ENCODE measurements at places on chromosomes 1 and 21.

DNA sequence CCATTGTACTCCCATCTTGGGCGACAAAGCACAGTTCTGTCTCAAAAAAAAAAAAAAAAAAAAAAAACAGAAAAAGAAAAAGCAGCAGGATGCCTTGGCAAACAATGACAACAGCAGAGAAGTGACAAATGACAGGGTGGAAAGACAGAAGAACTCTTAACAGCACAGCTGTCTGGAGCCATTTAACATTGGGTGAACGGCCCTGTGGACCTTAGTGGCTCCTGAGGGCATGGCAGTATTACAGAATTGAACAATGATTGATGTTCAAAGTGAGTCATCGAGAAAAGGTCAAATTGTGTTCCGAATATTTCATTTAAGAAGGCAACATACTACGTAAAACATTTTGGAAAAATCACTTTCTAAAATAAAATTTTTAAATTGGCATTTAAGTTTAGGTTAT is 30.0 kb downstream of the DNASE2B start:
- DNase-seq: no peak

DNA sequence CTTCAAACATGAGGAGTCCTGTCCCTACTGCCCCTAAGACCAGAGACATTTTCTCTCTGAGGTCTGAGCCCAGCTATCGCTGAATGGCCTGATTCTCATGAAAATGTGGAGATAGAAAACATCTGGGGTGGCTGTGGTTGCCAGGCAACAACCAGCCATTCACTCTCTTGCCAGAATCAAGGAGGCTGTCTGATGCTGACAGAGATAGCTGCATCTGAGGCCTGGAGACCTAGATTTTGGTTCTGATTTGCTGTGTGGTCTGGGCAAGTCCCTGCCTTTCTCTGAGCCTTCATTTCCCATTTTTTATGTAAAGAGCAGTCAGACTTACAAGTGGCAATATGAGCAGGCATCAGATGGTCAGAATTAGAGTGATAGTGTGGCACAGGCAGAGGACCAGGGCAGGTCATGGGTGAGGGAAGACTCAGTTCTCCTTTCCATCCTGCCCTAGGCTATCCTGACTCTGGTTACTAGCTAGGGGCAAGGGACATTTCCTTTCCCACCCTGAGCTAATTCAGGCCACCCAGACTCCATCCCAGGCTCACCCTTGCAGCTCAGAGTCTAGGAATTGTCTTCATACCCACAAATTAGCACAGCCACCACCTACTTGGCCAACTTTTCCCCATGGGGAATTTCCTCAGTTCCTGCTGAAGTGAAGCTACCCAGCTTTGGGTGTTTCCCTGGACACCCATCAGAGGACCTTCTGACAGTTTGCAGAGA is 20.0 kb upstream of the RNF19B start:
- no peak for DNase-seq

DNA sequence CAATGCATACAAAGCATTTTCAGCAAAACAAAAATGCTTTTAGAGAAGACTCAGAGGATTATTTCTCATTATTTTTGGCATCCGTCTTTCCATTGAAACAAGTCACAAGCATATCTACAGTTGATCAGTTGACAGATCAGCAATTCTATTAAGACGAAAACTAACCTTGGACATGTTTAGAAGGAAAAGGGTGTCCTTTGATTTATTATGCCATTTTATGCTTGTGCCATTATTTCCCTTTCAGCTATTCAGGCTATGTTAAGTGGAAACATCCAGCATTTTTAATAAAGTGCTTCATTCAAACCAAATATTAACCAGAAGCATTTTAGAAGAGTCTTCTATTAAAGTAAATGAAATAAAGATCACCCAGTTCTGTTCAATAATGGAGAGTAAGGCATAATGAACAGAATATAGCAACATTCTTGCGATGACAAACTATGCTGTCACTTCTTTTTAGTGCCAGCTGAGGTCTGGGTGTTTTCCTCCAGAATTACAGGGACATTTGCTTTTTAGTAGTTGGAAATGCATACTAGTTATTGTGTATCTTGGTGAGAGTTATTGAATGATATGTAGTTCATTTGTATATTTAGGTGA is 481.4 kb downstream of the PLA2G4A start:
- DNase-seq: no peak

- DNase-seq: no peak
Measured at GRCh38 chr1:90714521-90714951, 2.6 kb downstream of the BARHL2 start.

GRCh38 chr1:147246044-147246690 is 3.7 kb downstream of the CHD1L start:
- DNase-seq: no peak

DNA sequence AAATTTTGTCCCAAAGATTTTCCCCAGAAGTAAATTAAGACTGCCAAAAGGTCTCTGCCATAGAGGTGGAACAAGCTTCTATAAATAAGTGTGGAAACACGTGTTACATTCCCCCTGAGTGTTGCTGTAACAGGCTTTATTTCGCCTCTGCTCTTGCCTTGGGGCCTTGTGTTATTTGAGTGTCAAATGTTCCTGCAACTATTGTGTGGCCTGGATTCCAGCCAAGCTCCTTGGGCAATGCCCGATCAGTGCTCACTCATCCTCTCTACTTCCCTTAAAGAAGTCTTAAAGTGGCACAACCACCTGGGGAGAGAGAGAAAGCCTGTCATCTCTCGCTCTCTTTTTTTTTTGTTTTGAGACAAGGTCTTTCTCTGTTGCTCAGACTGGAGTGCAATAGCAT is 156.7 kb downstream of the NR5A2 start:
- DNase-seq: peak; percentile 28

DNA sequence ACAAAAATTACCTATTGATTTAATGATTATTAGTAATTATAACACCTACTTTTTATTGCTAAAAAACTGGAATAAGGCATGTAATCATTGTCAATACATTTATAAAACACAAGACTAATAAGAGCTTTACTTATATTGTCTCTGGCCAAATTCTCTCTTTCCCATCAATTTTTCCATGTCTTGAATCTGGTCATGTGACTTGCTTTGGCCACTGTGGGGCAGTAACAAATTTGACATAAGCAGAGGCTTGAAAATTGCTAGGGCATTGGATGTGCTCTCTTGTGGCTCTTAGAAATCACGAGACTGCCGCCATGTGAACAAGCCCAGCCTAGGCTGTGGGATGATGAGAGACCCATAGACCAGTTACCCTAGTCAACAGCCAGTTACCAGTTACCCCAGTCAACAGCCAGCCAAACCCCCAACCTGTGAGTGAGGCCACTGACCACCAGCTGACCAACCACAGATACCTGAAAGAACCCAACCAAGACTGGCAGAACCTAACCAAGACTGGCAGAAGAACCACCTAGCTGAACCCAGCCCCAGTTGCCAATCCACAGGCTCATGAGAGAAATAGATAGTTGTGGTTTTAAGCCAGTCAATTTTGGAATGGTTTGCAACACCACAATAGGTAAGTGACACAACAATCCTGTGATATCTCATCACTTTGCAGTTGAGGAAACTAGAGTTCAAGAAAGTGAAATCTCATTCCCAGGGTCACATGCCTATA is 8.8 kb downstream of the KLHDC7A start:
- no peak for DNase-seq

DNA sequence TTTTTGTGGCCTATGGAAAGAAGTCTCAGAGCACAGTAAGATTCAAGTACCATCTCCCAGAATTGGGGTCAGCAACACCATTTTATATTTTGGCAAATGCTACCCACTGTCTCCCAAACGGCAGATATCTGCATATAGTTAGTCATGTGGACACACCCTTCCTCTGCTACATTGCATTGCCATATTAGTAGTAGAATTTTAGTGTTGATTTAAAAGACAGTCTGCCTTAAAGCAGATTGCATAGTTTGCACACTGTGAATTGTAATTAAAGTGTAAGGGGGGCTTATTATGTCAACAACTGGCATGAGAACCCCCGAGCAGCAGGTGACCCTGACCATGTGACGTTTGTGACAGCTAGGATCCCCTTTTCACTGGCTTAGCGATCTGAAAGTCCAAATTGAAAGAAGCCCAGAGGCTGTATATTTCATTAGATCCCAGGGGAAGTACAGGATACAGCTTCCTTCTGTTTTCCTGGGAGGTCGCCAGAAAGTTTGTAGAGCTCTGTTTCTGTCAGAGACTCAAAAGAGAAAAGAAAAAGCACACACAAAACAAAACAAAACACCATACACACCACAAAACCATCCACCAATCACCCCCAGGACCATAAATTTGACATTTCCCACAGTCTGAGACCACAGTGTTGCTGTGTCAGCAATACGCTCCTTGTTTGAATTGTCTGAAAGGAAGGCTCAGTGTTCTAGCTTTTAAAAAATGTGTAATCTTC is 172.4 kb downstream of the NFIA start:
- no peak for DNase-seq

GRCh38 chr1:56535939-56536338 is 43.4 kb downstream of the PLPP3 start:
- DNase-seq: no peak

DNA sequence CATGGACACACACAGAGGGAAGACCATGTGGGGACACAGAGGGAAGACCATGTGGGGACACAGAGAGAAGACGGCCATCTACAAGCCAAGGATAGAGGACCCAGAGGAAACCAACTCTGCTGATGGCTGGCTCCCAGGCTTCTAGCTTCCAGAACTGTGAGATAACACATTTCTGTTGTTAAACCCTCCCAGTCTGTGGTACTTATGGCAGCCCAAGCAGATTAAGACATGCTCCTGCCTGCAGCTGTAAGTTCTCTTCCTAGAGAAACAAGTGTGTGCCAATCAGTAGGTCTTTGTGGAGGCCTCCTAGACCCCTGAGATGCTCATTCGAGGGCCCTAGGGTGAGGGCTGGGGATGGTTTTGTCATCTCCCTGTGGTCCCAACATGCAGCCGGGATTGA is 2.7 kb downstream of the AGT start:
- DNase-seq: no peak

DNA sequence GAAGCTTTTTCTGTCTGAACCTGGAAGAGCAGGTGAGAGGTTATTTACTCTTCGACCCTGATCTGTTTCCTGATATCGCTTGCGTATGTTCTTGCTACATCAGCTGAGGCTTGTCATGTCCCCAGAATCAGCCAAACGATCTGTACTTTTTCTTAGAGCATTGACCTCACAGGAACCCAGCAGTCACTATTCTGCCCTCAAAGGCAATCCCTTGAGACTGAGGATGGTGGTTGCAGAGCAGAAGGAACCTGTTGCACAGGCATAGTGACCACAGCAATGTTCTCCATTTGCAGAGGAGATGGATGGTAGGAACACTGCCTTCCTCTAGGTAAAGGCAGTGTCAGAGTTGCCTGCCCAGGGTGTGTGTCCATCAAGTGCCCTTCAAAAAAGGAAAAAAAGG is 11.3 kb upstream of the LACTBL1 start:
- DNase-seq: no peak

- no peak for DNase-seq
Measured at GRCh38 chr1:6011161-6011945, 19.1 kb upstream of the NPHP4 start.

DNA sequence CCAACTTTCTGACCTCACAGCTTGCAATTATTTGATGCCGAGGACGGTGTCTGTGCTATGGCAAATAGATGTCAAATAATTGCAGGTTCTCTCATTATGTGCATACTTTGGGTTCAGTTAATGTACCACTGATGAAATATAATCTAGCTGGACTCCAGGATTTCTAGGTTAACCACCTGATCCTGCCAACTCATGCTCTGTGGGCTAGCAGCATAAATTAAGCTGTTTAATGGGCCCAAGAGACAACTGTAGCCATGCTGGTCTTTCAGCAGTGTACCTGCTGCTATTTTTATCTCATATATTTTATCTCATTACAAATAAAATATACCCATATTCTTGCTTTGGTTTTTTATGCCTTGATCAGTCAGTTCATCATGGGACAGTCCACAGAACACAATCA is 43.3 kb upstream of the HP1BP3 start:
- no peak for DNase-seq

DNA sequence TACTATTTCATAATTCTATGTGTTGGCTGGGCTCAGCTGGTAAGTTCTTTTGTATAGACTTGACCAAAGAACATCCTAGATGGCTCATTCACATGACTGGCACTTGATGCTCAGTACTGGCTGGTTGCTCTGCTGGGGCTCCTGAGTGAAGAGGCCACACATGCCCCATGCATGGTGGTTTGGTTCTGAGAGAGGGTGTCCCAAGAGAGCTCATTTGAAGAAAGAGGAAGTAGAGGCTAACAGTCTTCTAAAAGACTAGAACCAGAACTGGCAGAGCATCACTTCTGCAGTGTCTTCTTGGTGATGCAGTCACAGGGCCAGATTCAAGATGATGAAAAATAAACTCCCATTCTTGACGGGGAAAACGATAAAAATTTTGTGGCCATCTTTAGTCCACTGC is 5.2 kb upstream of the BACH1 start:
- DNase-seq: no peak

DNA sequence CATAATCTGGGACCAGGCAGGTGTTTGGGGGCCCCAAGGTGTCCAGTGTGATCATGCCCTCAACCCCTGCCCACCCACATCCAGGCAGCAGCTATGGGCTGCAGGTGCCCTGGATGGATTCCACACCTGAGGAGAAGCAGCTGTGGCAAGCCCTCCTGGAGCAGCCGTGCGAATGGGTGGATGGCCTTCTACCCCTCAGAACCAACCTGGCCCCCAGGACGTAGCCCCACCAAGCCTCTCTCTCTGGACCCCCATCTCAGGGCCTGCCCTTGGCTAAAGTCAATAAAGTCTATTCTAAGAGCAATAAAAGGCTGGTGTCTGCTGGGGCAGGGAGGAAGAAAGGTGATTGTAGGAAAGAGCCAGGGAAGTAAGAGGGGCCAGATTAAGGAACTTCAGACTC is 11.8 kb downstream of the SYTL1 start:
- DNase-seq: no peak

DNA sequence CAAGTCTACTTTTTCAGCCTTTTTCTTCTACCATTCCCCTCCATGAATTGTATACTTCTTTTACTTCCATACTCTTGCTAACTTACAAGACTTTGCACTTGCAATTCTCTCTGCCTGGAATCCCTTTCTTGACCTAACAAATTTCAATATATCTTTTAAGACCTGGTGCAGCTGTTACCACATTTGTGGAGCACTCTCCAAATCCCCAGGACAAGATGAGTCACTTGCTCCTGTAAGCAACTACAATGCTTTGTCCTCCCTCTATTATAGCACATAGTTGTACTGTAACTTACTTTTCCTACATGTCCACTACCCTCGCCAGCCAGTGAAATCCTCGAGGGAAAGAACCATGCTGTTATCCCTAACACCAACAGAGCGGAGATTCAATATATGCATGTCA is 43.1 kb downstream of the WARS2 start:
- DNase-seq: no peak

GRCh38 chr21:35237287-35237686 is 188.2 kb upstream of the RUNX1 start:
- DNase-seq: no peak

DNA sequence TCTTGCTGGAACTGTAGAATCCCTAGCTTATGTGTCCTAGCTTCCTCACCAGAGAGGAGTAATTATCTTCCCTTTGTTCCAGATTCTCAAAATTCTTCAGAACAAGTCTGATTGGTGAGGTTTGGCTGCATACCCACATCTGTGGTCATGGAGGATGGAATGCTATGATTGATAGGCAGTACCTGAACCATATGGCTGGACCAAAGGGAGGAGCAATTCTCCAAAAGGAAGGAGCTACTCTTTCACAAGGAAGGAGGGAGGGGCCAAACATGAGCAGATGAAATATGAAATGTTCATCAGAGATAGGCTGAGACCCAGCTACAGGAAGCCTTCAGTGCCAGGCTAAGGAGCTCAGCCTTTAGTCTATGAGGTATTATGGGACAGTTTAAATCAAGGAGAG is 5.0 kb upstream of the RNF19B start:
- DNase-seq: no peak

GRCh38 chr1:234616644-234617043 is 6.7 kb upstream of the IRF2BP2 start:
- no peak for DNase-seq

GRCh38 chr1:16145030-16145661 is 10.7 kb downstream of the EPHA2 start:
- DNase-seq: no peak

All from NCI-H1092 (cell line).